ENCODE measurements at places on chromosomes 6 and 20.

GRCh38 chr6:97102145-97102790 is 177.7 kb downstream of the KLHL32 start:
- DNase-seq = no peak

GRCh38 chr6:97411610-97412009 is 128.6 kb upstream of the MMS22L start:
- DNase-seq = no peak

- no peak for DNase-seq
Observed at GRCh38 chr6:66851930-66852329, 1144.9 kb upstream of the EYS start.

- DNase-seq = no peak
Observed at GRCh38 chr6:4813055-4813454, 36.9 kb downstream of the CDYL start.

- DNase-seq = no peak
Observed at GRCh38 chr6:154453329-154453728, 57.2 kb downstream of the CNKSR3 start.

- DNase-seq = no peak
Observed at GRCh38 chr6:151729829-151730495, 77.5 kb upstream of the ESR1 start.

GRCh38 chr6:62746968-62747367 is 460.9 kb upstream of the KHDRBS2 start:
- DNase-seq = no peak

- no peak for DNase-seq
Observed at GRCh38 chr20:460707-461106, 1.6 kb downstream of the TBC1D20 start.

DNA sequence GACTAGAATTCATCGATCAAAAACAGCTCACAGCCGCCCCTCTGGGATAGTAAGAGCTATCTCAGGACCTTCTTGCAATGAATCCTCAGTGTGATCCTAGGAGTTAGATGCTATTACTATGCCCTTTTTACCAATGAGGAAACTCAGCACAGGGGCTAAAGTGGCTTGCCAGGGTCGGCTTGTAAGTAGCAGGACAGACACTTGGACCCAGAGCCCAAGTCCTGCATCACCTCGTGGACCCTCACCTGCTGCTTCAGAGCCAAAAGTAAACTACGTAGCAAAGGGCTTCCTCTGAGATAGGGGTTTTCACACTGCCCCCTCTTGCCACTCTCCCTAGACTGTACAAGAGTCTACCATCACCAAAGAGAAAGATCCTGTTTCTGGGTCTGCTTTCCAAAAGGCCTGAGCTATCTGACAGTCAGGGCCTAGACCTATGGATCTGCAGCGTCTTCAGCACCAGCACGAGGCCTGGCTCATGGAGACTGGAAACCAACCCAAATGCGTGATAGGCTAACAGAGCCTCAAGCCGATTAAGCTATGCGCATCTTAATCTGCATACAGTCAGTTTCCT is 172.3 kb downstream of the ANKRD60 start:
- DNase-seq = no peak

DNA sequence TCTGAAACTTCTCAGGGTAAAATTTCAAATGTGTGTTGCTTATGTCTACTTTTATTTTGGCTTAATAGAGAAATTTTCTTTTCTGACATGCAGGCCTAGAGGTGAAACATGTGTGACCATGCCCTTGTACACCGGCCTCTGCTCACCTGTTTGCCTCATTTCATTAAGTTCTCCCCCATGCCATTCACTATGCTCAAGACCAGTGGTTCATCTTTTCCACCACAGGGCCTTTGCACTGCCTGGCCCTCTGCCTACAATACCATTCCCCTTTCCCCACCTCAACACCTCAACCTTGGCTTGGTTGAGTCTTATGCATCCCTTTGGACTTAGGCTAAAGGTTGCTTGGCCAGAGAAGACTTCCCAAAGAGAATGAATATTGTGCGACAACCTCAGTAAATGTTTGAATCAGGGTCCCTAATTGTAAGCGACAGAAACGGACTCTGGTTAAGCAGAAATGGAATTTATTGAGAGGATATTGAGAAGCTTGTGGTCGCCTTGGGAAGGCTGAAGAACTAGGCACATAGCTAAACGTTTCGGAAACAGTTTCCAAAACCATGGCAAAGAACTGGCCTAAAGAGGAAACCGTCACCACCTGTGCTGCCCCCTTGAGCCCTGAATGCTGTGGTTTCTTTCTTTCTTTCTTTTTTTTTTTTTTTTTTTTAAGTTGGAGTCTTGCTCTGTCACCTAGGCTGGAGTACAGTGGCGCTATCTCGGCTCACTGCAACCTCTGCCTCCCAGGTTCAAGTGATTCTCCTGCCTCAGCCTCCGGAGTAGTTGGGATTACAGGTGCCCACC is 152.2 kb downstream of the SOX4 start:
- DNase-seq = no peak

- DNase-seq = peak; percentile 14
Observed at GRCh38 chr20:60718743-60719480, 533.1 kb upstream of the CDH4 start.

GRCh38 chr6:37820718-37821079 is 1.2 kb downstream of the ZFAND3 start:
- no peak for DNase-seq

- no peak for DNase-seq
Observed at GRCh38 chr6:166969390-166970002, 13.1 kb upstream of the RNASET2 start.

DNA sequence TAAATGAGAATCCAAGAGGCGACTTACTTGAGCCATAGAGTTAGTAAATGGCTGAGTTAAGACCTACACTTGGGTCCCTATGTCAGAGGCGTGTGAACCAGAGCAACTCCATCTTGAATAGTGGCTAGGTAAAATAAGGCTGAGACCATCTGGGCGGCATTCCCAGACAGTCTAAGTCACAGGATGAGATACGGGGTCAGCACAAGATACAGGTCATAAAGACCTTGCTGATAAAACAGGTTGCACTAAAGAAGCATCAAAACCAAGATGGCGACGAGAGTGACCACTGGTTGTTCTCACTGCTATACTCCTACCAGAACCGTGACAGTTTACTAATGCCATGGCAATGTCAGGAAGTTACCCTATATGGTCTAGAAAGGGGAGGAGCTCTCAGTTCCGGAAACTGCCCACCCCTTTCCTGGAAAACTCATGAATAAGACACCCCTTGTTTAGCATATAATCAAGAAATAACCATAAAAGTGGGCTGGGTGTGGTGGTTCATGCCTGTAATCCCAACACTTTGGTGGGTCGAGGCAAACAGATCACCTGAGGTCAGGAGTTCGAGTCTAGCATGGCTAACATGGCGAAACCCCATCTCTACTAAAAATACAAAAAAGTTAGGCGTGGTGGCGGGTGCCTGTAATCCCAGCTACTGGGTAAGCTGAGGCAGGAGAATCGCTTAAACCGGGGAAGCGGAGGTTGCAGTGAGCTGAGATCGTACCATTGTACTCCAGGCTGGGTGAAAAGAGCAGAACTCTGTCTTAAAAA is 43.9 kb upstream of the EEF1A1 start:
- no peak for DNase-seq

GRCh38 chr20:46416839-46417238 is 10.4 kb upstream of the ELMO2 start:
- DNase-seq = no peak

DNA sequence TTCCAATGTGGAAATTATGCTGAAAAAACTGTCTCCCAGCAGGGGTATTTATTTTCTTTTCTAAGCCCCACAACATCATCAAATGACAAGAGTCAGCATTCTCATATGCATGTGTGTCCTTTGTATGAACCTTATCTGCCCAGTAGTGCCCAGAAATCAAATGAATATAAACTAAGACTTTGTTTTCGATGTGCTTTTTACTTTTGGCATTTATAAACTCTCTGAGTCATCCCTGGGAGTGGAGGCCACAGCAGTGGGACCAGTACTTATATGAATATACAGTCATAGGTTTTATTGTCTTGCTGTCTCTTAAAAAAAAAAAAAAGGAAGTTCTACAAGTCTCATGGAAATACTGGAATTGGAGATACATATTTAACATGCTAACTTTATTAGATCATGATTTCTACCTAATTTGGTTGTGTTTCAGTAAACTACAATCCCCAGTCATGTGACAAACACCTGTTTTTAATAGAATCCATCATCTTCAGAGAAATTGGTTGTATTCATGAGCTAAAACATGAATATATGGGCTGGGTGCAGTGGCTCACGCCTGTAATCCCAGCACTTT is 99.2 kb upstream of the TMEM181 start:
- no peak for DNase-seq

DNA sequence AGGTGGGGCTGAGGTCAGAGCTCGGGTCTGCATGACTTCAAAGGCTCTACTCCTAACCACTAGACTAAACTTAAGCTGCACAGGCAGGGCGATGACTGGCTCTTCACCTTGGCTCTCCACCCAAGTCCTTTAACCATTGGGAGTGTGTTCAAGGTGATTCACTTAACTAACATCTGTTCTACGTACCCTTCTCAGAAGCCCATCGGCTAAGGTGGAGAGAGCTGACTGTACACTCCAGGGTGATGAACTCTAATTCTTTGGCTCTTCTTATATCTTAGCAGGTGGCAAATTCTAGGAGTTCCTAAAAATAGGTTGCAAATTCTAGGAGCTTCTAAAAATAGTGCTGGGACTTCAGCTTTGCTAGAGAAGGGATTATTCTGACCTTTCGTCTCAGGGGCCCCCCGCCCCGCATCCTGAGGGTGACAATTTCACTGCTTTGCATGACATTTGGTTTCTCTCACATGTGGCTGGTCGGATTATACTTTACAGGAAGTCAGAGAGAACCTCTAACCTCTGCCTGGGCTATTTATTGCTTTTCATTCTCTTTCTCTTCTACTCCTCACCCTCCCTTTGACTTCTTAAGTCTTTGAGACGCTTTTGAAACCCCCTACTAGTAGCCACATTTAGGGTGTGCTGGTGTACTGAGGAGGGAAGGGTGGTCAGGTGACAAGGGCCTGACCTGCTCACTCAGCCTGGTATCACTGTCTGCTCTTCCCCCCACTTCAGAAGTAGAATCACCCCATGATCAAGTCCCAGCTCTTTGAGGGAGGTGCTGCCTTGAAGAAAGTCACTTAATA is 55.5 kb downstream of the PRDM1 start:
- DNase-seq = peak; percentile 50

GRCh38 chr6:106005954-106006353 is 80.2 kb upstream of the PRDM1 start:
- DNase-seq = no peak

GRCh38 chr6:3360727-3361045 is 96.2 kb downstream of the SLC22A23 start:
- DNase-seq = no peak

- no peak for DNase-seq
Observed at GRCh38 chr20:10864076-10864672, 190.4 kb upstream of the JAG1 start.

DNA sequence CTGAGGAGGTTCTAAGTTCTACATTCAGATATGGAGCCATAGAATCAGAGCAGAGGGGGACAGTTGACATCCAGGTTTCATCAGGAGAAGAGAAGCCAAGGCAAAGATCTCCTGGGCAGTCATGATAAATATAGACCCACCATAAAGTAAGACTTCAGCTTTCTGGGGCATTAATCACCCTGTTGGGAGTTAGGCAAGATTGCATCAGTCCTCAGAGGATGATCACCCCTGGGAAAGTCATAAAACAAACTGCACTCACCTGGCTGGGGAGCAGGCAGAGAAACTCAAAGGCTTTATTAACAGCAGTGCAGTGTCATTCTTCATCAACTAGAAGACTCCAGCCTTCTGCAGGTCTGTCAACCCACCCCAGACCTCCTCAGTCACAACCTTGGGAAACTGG is 301.3 kb upstream of the JARID2 start:
- DNase-seq = no peak

GRCh38 chr6:110612298-110612697 is 135.9 kb upstream of the SLC22A16 start:
- no peak for DNase-seq

- DNase-seq = no peak
Observed at GRCh38 chr20:4694076-4694475, 27.6 kb upstream of the PRND start.

DNA sequence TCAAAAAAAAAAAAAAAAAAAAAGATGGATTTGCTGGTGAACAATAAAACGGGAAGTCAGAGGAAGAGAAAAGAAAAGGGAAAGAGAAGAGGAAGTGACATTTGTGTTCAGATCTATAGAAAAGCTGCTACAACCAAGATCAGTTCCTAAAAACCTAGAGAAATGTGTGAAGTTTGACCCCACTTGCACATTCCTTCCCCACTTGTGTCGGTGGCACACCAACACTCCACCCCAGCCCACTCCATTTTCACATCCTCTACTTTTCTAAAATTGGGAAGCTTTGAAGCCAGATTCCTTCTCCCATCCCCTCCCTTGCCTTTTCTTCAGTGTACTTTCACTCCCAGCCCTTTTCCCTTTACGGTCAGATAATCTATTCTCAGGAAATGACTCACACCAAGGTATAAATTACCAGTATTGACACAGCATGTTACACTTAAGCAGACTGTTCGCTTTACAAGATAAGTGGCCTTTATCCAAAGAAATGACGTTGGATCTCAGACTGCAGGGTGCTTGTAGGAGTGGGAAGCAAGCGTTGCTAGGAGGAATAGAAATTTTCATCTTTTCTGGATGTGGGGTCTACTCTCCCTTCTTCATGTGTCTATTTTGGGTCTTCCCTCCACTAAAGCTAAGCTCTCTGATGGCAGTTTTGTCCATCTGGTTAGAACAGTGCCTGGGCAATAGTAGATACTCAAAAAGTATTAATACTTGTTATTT is 92.5 kb upstream of the ADGRF1 start:
- no peak for DNase-seq

DNA sequence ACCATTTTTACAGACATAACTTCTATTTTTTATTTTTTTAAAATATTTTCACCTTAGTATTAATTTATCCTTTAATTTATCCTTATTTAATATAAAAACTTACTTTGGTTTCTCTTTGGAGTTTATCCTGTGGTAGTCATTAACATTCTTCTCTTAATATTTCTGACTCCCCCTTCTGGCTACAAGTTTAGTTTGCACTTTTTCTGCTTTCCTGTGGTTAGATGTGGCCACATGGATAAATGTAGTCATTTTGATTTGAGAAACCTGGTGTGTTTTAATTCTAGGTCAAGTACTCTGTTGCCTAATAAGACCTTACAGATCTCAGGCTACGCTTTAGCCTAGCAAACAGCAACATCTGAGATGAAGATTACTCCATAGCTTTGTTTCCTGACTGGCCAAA is 1187.5 kb downstream of the HACE1 start:
- no peak for DNase-seq

GRCh38 chr6:154824076-154824475 is 90.9 kb downstream of the SCAF8 start:
- DNase-seq = no peak

DNA sequence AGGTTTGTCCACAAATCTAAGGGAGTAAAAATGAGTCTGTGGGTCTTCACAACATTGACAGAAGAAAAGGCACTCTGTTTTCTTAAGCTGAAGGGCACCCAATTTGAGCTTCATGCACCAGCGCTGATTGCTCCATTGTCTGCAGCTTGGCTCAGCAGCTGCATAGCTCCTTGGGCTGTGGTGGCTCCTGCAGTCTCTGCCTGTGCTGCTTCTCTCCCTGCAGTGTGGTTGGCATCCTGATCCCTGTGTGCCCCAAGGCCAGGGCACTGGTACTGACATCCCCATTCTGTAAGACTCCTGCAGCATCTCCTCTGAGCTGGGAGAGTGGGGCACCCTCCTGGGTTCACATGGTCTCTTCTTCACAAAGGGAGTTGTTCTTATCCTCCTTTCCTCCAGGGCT is 83.2 kb upstream of the B3GAT2 start:
- no peak for DNase-seq

- DNase-seq = no peak
Observed at GRCh38 chr6:10453596-10453995, 38.7 kb upstream of the TFAP2A start.
